SK-N-DZ (cell line): ENCODE measurements at places on chromosomes 13 and 19.

GRCh38 chr13:34941835-34942731 lies at the start of gene NBEA:
NBEA (plus strand) TSS chr13:34942270; CDS start chr13:34942821, 551 bp downstream.
- peak; percentile 89 for DNase-seq

DNA sequence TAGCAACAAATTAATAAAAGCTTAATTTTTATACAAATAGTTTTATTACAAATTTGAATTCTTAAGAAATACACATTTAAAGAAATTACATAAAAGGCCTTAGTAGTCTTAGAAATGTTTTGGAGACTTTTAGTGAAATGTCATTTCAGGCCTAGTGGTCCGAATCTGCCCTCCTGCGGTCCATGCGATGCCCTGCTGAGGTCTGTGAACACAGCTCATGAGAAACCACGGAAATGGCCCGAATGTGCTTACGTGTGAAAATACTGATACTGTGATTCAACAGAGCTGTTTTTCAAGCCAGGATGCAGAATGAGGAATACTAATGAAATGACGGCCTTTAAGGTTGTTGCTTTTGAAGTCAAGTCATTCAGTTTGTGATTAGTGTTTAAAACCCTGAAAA lies 157.9 kb downstream of the COL4A1 start:
- no peak for DNase-seq

GRCh38 chr13:36950920-36951319 lies 30.9 kb upstream of the SMAD9 start:
- no peak for DNase-seq

DNA sequence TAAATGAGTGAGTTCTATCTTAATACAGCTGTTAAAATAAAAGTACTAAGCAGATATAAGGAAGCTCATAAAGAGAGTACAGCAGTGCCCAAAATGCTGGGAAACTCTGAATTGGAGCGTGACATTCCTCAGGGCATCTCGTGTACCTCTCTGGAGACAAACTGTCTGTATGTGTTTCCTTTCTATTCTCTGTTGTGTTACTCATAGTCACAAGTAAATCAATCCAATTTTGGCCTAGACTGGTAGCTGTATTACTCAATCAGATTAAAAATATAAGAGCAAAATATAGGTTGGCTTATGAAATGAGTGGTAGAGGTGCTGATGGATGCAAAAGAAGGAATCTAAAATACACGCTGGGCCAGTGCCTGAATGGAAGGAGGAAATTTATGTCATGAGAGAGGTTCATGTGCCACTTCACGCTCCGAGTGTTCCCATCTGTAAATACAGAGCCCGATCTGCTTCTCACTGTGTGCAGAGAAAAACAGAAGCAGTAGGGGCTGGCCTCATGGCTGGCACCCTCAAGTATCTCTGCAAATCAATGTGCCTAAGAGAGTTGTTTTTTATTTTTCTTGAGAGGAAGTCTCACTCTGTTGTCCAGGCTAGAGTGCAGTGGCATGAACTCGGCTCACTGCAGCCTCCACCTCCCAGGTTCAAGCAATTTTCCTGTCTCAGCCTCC lies 58.7 kb upstream of the RGCC start:
- no peak for DNase-seq

DNA sequence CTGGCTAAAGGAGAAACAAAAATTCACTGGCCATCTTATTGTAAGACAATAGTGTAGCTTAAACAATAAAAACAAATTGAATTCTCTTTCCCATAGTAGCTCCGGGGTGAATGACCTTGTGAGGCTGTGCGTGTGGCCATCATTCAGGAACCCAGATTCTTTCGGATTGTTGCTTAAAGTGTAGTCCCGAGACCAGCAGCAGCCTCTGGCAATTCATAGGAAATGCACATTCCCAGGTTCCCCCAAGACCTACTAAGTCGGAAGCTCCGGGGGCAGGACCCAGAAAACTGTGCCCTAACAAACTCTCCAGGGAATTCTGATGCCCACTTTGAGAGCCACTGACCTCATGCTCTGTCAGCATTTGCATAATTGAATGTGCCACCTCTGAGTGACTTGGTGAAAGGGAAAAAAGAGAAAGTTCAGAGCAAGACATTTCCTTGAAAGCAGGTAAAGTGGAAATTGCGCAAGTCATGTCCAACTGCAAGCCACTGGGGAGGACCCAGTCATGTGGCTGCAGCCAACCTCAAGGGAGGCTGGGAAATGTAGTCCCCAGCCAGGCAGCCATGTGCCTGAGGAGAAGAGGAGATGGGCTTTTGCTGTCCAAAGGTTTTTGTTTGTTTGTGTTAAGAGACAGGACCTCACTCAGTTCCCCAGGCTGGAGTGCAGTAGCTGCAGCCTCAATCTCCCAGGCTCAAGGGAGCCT lies 50.7 kb upstream of the PNMA8B start:
- peak; percentile 41 for DNase-seq
